Upper lobe of left lung (tissue), 6 donors: ENCODE measurements at places on chromosomes 4 and X. TPM values are rescaled to one million over a fixed set of nuclear protein-coding genes. Genes with fewer than 3 reads are reported as not detected.

Gene MAGED4B
- 1.0 TPM for total RNA-seq

Gene ERCC6L
- not detected for total RNA-seq

Gene REPS2
- 28.4 TPM for total RNA-seq

Gene ATP2B3
- total RNA-seq, result 0.46 TPM

Gene PRDM8
- 0.11 TPM for total RNA-seq

Gene NAP1L3
- total RNA-seq, result 1.8 TPM

Gene AKAP14
- total RNA-seq, result 3.0 TPM

Gene TRIML1
- not detected for total RNA-seq

Gene SCML2
- 0.89 TPM for total RNA-seq

Gene LGI2
- total RNA-seq, result 0.69 TPM

Gene PLAC1
- total RNA-seq, result not detected

Gene CFI
- 20.2 TPM for total RNA-seq

Gene F8A2
- not detected for total RNA-seq

Gene STPG2
- total RNA-seq, result 5.2 TPM

Gene SPANXA2
- total RNA-seq, result not detected

Gene SHROOM4
- total RNA-seq, result 51.4 TPM

Gene PAK3
- 1.1 TPM for total RNA-seq

Gene ATP7A
- 6.9 TPM for total RNA-seq

Gene IRS4
- total RNA-seq, result 0.30 TPM

Gene BMP3
- 8.8 TPM for total RNA-seq

Gene PLP2
- 45.2 TPM for total RNA-seq

Gene WNK3
- total RNA-seq, result 0.89 TPM

Gene METAP1
- 26.2 TPM for total RNA-seq

Gene NAAA
- 43.6 TPM for total RNA-seq

Gene GAGE13
- not detected for total RNA-seq

Gene MAGEB10
- not detected for total RNA-seq

Gene ITIH6
- total RNA-seq, result not detected

Gene F8A3
- 8.1 TPM for total RNA-seq

Gene SH3D19
- 225 TPM for total RNA-seq

Gene CD38
- total RNA-seq, result 8.5 TPM

Gene PPP3CA
- total RNA-seq, result 55.9 TPM

Gene CXXC4
- 1.1 TPM for total RNA-seq
